ENCODE measurements at places on chromosomes 4 and X.

GRCh38 chr4:95547715-95548471, 880 bp downstream of the UNC5C start:
- no peak for DNase-seq

- DNase-seq = peak; percentile 7
Measured at GRCh38 chrX:107659768-107660167, 31.5 kb downstream of the PRPS1 start.

DNA sequence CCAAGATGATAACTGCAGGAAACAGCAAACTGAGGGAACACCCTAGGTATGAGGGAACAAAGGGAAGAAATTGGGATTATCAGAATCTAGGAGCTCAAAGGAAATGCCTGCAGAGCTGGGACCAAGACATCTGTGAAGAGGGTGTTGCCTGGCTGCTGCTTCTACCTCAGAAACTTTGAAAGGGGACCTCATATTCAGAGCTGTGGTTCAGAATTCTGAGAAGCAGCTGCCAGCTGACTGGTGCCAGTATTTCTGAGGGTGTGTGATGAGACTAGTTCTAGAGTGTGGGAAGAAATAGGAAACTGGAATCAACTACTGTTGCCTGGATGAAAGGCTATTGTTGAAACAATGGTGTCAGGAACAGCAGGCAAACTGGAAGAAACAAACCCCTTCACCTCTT, 8.5 kb downstream of the FAAH2 start:
- no peak for DNase-seq

DNA sequence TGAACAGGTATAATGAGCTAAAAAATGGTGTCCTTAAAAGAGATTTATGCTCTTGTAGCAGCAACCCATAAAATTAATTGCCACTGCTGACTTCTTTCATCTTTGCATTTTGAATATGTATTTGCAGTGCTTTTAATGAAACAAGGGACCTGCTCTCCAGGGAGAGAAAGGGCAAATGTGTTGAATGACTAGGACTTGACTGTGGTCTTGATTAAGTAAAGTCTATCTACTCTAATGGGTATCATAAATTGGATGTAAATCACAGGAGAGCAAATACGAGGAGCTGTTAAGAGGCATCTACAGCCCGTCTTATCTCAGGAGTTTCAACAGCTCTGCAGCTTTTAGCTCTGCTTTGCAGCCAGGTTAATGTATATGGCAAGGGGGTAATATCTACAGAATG, 216.4 kb downstream of the PALLD start:
- DNase-seq = peak; percentile 59

GRCh38 chrX:38117485-38117884, 103.2 kb downstream of the SRPX start:
- DNase-seq = no peak

- DNase-seq = no peak
Measured at GRCh38 chr4:11431111-11431510, 2.4 kb upstream of the HS3ST1 start.

GRCh38 chr4:65600656-65601055, 69.6 kb downstream of the EPHA5 start:
- no peak for DNase-seq

DNA sequence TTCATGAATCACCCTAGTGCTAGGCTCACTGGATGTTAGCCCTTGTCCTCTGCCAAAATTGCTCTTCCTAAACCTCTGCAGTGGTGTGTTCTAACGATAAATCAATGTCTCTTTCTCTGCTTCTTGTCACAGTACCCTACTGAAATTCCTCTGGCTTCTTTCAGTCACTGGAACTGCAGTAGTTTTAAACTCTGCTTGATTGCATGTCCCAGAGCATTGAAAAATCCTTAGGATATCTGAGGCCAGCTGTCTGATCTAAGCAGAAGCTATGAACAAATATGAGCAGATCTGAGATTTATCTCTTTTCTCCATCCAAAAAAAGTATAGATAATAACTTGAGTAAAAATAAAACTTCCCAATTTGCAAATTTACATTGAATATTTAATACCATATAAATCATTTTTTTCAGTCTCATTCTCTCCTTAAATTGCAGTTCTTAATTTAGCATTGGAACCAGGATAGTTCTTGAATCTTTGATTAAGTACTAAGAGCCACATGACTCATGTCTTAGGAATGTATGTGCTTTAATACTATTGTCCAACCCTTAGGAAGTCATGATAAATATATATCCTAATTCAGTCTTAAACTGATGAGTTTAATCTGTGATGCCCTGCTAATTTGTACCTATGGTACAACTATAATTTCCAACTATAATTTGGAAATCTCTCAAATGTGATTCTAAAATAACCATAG, 169.7 kb downstream of the PDHA2 start:
- DNase-seq = no peak

DNA sequence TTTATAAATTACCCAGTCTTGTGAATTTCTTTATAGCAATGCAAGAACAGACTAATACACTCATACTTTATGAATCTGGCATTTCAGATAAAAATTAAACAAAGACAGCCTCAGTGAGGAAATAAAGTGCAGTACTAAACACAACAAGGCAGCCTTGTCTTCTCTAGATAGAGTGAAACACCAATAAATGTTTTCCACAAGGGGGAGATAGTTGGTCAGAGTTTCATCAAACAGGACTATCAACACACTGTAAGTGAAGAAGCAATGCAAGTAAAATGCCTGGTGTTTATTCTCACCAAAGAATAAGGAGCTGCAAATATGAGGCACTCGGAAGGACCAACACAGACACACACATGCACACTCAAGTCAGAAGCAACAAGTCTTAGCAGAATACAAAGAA, 62.8 kb downstream of the FAM9B start:
- DNase-seq = no peak

- no peak for DNase-seq
Measured at GRCh38 chrX:1075741-1076140, 136.7 kb downstream of the CRLF2 start.

GRCh38 chr4:55733932-55734331, 85.7 kb upstream of the EXOC1L start:
- DNase-seq = no peak

DNA sequence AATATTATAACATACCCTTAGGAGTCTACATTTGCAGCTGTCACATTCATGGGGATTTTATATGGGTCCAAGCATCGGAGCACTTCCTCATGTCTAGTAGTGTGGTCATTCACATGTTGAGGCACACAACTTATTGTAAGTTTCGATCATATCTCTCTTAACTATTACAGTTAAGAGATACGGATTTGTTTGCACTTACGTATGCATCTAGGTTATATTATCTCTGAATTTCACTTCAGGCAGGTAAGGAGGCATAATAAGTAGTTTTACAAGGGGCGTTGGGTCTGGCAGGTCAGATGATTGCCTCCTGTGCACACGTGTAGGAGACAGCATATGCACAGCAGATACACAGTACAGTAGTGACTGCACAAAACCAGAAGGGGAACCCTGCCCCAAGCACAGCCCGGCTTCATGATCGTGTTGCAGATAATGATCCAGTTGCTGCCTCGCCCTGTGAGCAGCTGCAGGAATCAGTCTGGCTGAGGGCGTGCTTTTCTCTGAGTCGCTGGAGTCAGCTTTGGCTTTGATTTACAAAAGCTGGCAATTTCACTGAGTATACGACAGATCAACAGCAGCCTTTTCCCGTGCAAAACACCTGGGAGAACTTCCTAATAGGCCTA, 302.9 kb upstream of the GATB start:
- DNase-seq = no peak

DNA sequence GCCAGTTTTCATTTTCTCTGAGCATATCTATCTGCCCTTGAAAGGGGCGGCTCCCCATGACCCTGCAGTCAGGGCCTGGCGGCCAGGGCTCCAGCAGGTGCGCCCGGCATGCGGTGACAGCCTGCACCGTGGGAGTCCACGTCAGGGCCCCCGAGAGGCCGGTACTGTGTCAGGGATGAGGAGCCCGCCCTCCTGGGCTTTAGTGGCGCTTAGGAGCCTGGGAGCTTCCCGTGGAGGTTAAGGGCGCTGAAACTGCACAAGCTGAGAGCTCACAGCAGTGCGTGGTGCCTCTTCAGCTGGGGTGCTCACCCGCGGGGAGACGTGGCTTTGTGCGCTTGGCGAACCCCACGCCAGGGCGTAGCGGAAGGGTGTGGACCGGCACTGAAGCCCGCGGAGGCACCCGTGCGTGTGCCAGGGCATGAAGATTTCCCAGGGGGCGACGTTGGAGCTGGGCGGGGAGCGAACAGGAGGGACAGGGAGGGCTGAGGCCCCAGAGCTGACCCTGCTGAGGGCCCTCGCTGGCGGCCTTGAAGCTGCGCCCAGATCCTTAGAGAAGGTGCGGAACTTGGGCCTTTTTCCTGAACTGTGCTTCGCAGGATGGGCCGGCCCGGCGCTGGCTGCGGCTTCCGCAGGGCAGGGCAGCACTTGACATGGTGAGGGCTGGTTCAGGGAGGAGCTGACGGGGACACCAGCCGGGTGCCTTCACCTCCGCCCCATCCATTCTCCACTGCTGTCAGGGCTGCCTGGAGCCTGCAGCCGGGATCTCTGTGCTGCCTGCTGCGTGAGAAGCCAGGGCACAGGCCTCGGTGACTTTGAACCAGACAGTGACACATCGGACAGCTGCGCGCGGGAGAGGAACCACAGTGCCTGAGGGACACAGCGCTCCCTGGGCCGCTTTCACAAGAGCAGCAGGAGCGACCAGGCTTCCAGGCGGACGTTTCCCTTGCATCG, 32.9 kb downstream of the HTT-AS start:
- DNase-seq = no peak

- DNase-seq = no peak
Measured at GRCh38 chr4:16897991-16898827, at the start of gene LDB2. Gene LDB2, minus strand, starts transcription at chr4:16898645.

DNA sequence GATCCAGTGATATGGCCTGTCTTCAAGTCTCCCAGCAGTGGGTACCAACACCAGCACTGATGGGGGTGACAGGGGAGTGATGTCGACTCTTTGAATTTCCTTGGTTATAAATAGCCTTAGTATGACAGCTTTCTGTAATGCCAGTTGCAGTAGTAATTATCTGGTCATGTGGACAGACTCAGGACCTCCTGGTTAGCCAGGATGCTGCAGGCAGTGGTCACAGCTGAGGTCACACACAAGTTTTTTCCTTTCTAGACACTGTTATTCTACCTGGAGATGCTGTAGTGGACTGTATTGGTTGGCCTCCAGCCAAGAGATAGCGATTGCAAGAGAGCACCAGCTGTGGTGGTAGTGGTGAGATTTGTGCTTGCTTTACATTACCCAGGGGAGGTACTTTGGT, 63.6 kb downstream of the UPRT start:
- no peak for DNase-seq

DNA sequence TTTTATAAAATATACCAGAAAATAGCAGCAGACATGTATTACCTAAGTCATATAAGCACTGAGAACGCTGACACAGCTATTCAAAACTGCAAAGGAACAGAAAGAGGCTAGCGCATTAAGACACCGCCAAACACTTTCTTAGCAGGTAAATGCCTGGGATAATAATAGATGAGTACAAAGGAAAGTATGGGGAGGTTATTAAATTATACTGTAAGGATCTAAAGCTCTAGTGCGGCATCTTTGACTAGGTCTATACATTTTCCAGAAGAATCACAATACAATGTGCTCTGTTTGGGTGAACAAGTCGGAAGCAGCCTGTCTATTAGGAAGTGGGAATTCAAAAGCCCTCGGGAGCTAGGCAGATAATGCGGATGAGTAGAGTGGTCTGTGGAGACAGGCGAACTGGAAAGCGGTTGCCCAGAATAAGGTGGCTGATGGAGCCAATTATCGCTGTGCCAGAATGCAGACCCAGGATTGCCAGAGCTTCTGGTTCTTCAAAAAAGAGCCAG, 443.6 kb upstream of the TENM3 start:
- no peak for DNase-seq

DNA sequence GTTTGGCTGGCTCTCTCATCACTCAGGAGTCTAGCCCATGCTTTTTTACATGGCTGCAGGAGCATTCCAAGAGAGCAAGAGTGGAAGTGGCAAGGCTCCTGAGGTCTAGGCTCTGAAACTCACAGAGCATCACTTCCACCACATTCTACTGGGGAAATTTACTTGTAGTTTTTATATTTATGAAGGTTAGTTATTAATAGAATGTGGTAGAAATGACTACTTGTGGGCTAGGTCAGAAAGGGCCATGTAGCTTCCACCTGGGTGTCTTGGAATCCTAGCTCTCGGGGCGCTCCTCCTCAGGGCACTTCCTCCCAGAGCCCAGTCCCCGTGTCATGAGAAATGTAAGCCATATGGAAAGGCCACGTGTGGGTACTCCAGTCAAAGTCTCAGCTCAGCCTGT, 127.0 kb upstream of the CASK start:
- no peak for DNase-seq

- DNase-seq = no peak
Measured at GRCh38 chr4:26140150-26140898, 180.5 kb upstream of the RBPJ start.

- DNase-seq = no peak
Measured at GRCh38 chrX:129650821-129651510, 3.8 kb downstream of the APLN start.
